ENCODE measurements at places on chromosomes 5 and 9.

DNA sequence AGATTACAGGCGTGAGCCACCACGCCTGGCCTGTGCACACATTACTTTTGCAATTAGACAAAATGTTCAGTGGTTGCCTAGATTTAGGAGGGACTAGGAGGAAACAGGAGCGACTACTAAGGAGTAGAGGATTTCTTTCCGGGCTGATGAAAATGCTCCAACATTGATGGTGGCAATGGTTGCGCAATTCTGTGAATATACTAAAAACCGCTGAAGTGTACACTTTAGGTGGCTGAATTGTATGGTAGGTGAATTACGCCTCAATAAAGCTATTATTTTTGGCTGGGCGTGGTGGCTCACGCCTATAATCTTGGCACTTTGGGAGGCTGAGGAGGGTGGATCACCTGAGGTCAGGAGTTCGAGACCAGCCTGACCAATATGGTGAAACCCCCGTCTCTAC lies 46.8 kb upstream of the STXBP1 start:
- DNase-seq, result no peak

GRCh38 chr9:93634311-93635185 lies 58.2 kb downstream of the PHF2 start:
- DNase-seq, result no peak

DNA sequence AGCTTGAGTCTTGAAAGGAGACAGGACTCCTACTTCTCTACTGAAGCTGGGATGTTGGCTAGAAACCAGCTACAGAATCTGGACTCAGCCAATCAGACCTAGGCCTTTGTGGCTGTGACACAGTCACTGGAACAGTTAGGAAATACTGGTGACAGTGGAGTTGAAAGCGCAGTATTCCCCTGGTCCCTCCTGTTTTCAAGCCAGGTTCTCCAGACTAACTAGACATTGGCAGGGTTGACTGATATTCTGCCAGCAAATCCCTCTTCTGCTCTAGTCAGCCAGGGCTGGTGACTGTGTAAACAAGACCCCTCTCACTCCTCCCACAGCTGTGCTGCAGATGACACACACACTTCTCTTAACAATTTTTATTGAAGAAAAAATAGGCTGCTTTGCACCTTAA lies 8.7 kb downstream of the SHROOM1 start:
- DNase-seq, result no peak

DNA sequence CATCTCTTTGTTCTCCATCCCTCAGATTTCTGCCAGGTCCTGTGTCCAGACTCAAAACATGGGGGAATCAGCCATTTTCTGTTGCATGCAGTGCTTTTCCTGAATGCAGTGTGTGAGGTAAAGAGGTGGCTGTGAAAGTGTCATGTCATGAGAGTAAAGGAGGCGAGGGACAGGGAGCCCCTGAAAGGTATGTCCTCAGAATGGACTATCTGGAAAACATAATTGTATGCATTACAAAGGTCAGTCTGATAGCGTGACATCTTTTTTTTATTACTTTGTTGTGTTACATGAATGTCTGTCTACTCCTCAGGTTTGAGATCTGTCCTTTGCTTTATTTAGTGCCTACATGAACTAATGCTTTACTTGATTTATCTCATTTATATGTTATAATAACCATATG lies 239.1 kb downstream of the MAN2A1 start:
- DNase-seq, result no peak

DNA sequence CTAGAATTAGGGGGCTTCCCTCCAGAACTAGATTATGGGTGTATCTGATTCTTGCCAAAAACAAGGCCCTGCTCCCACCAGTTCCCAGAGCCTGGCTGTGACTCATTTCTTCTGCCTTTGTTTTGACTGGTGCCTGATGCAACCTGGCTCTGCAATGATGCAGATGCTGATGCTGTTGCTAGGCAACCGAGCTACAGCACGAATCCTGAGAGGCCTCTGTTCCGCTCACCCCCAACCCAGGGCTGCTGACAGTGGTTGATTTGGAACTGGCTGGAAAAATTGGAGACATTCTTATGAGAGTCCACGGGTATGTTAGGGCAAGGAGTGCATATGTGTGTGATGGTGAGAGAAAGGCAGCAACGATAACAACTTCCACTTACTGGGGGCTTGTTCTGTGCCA lies 100.3 kb downstream of the NSG2 start:
- peak; percentile 51 for DNase-seq

DNA sequence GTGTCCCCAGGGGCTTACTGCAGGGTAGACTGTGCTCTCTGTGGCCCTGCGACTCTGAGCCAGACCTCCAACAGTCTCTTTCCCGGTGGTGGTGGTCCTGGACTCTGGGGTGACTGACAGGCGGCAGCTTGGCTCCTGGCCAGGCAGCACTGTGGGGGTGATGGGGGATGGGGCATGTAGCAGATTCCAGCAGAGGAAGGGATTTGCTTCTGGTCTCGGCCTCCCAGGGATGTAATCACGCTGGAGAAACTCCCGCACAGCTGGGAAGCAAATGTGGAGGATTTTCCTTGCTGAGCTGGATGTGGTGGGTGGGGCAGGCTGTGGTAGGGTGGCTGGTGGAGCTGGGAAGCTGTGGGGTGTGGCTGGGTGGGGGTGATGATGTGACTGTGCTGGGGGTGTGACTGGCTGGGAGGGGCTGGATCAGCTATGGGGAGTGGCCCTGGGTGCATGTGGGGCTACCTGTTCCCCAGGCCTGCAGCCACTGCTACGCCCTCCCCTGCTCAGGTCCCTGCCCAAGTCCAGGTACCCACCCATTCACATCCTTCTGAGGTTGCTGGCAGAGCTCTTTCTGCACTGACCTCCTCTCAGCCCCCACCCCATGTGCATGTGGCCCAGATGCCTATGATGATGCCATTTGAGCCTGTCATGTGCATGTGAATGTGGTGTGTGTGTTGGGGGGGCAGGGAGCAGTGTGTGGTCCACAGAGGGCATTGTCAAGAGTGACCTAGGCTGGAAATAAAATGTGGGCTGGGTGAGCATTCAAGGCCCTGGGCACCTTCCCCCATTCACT lies 3.8 kb downstream of the NDST1 start:
- DNase-seq, result no peak

- no peak for DNase-seq
Measured at GRCh38 chr5:53114988-53115387, 5.4 kb upstream of the MOCS2 start.

DNA sequence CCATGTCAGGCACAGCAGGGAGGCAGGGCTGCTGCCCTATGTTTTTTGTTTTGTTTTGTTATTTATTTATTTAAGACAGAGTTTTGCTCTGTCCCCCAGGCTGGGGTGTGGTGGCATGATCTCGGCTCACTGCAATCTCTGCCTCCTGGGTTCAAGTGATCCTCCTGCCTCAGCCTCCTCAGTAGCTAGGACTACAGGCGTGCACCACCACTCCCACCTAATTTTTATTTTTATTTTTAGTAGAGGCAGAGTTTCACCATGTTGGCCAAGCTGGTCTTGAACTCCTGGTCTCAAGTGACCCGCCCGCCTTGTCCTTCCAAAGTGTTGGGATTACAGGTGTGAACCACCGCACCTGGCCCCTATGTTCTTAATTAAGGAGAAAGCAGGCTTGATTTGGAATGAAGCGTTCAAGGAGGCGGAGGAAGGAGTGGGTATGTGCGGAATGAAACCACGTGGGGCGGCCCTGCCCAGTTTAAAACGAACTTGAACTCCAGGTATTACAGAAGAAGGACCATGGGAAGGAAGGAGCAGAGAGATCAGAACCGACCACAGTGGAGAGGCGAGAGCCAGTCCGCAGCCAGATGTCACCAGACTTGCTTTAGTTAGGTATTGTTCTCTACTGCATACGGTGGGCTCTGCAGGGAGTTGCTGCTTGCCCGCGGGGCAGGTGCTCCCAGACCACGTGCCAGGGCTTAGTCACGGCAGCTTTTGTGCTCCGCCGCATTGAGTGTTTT lies 34.9 kb upstream of the EPB41L4B start:
- no peak for DNase-seq

DNA sequence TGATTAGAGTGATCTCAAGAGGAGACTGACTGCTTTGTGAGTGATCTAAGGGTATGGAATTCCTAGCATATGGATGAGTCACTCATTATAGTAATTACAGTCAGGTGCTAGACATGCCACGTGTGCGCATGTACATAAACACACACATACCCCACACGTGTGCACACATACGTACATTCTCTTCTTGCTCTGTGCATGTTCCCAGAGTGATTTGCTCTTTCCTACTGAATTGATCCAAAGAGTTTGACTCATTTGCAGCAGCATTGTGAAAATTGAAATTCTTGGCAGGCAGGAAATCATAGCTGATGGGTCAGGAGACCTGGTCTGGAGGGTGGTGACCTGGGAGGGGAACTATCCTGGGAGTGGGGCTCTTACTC lies 63.8 kb downstream of the ANGPTL2 start:
- no peak for DNase-seq

GRCh38 chr5:81315336-81315735 lies 13.9 kb downstream of the ZCCHC9 start:
- no peak for DNase-seq

GRCh38 chr5:178284093-178284675 lies 51.6 kb upstream of the PHYKPL start:
- DNase-seq, result peak; percentile 33

DNA sequence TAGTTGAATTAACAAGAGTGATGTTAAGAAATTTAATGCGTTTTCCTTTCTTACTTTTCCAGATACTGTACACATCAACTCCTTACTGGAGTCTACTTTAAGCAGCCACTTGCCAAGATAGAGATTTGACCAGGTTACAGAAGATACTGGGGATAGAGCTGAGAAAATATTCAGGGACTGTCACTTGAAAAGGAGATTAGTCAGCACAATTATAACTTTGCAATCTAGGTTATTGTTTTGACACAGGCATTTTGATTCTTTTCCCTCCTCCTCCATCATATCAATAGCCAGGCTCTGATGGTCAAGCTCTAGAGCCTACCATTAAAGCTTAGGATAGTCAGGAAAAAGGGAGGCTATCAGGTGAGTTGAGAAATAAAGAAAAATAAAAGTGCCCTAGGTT lies 345.9 kb upstream of the ITGA1 start:
- DNase-seq, result no peak

DNA sequence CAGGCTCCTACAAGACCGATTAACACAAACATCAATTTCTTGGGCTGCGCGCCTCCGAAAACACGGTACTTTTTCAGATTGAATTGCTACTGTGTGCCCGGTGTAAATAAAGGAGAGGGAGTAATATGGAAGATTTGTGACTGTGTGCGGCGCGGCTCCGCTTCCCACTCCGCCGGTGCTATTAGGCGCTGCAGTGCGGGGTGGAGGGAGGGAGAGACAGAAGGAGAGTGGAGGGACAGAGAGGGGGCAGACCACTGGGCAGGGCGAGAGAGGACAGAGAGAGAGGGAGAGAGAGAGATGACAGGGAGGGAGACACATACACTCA lies 24.7 kb upstream of the RNU6ATAC start:
- no peak for DNase-seq

DNA sequence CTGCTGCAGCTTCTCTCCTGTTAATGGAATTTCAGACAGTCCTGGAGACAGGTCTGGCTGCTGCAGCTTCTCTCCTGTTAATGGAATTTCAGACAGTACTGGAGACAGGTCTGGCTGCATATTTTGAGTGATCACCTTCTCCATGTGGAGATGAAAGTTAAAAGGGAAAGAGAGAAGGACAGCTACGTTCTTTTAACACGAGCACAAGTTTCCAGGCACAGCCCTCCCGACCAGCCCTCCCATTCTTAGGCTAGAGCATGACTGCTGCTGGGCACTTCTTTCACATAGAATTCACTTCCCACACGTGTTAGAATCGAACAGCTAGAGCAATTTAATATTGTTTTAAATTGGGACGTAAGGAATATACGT lies 133.3 kb upstream of the DMRT1 start:
- no peak for DNase-seq
